Left renal pelvis (tissue), 4 donors: ENCODE measurements at places on chromosomes 13 and 19.
A peak's percentile ranks its signal among the peaks of the same experiment; 100 is the strongest.

DNA sequence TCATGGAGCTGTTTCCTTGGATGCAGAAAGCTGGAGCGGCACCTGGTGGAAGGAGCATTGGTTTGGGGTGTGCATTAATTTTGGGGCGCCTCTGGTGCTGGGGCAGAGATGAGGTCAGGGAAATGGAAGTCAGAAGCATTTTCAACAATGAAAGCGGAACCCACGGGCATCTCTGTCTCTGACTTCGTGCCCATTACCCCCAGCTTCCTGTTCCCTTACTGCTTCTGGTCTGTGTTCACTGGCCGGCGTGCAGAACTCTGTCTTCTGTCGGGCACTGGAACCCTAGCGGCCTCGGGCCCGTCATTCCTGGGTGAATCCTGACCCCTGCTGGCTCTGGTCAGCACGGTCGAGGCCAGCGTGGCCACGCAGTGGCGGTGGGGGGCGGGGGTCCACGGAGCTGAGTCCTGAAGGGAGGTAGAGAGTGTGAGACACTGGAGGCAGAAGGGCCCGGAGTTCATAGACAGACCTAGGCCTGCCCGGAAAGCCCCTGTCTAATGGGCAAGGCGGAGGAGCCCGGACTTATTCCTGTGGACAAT, 7.9 kb upstream of the LINGO3 start:
- DNase-seq = no peak

GRCh38 chr13:110407531-110407930, 100.4 kb downstream of the COL4A2 start:
- DNase-seq = no peak

GRCh38 chr19:30074096-30074495, 132.1 kb downstream of the URI1 start:
- DNase-seq = no peak

DNA sequence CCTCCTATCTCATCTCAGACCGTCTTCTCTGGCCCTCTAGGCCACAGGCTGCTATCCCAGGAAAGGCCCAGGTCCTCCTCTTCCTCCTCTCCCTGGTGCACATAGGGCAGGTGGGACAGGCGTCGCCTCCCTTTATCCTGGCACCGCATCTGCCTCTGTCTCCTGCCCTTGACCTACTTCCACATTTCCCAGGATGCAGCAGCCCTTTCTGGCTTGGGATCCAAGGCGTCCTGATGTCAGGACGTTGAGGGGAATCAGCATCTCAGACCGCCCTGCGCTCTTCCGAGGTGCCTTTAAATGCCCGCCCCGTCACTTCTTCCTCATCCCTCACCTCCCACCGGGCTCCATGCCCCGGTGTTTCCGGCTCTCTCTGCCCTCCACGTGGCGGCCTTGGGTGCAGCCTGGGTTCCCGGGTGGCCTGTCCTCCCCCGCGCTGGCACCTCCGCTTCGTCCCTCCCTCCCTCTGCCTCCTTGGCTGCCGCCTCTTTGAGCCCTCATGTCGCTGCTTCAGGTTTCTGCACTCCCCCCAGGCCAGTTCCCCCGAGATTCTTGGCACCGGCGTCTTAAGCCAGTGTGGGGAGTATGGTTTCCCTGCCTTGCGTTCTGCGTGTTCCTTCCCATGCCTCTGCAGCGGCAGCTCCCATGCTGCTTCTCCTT, 66.3 kb downstream of the KDM4B start:
- no peak for DNase-seq

GRCh38 chr19:33400856-33401682, 27.6 kb downstream of the CEBPG start:
- no peak for DNase-seq

DNA sequence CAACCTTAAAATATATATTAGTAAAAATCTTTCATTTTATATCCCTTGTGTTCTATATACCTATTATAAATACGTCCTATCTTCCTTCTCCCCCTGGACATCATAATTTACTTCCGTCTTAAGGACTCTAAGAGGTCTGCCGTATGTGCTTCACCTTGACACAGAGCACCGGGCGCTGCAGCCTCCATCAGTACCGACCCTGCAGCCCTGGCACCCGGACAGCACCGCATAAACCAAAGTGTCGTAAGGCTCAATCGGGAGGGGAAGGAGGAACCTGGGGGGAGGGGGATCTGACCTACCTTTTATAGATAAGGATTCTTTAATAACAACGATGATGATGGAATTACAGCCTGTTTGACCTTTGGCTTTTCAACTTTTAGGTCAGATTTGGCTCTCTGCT, 44.0 kb downstream of the EFNB2 start:
- no peak for DNase-seq

DNA sequence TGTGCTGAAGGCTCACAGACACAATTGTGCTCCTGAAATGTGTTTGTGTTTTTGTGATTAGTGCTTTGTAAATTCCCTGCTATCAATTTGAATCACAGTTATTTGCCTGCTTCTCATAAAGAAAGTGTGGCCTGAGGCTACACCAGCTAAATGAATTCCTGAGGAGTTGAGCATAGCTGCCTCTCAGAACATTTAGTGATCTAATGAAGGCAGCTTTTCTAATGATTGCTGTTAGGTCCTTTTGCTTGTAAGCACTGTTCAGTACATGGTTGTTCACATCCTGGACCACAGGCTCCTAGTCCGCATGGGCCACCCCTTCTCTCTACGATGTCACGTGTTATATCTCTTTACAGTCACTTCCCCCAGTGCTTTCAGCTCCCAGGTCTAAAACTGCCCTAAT, 238.2 kb downstream of the B3GLCT start:
- DNase-seq = no peak

GRCh38 chr13:102873653-102874052, 27.8 kb downstream of the ERCC5 start:
- DNase-seq = no peak

GRCh38 chr13:106129273-106129672, 406.2 kb downstream of the EFNB2 start:
- DNase-seq = no peak

GRCh38 chr13:94212196-94212595, 267.3 kb downstream of the DCT start:
- DNase-seq = no peak

DNA sequence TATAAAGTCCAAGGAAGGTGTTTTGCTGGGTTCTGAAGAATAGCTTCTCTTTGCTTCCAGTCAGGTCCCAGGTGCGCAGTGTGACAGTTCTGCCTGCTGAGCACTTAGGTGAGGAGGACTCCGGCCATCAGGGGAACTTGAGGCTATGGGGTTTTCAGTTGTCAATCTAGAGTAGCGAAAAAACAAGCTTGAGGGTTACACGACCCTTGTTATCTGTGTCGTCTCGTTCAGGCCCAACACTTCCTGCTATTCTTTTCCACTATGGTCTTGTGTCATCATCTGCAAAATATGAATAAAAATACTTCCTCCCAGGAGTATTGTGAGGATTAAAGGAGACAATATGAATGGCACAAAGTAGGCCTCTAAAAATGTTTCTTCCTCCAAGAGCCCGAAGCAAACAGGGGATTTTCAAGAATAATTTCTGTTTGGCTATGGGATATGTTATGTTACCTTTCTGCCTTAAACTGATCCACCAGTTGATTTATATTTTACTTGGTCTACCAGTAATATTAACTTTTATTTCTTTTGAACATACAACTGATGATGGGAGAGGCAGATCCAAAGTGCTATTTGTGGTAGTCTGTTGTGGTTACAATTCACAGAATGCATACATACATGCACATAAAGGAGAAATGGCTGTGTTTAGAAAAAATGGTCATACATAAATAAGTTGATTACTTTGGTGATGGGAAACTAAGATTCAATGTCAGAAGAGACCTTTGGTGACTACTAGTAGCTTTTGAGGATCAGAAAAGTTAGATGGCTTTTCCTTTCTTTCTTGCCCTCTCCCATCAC, 40.5 kb upstream of the RCBTB2 start:
- no peak for DNase-seq

DNA sequence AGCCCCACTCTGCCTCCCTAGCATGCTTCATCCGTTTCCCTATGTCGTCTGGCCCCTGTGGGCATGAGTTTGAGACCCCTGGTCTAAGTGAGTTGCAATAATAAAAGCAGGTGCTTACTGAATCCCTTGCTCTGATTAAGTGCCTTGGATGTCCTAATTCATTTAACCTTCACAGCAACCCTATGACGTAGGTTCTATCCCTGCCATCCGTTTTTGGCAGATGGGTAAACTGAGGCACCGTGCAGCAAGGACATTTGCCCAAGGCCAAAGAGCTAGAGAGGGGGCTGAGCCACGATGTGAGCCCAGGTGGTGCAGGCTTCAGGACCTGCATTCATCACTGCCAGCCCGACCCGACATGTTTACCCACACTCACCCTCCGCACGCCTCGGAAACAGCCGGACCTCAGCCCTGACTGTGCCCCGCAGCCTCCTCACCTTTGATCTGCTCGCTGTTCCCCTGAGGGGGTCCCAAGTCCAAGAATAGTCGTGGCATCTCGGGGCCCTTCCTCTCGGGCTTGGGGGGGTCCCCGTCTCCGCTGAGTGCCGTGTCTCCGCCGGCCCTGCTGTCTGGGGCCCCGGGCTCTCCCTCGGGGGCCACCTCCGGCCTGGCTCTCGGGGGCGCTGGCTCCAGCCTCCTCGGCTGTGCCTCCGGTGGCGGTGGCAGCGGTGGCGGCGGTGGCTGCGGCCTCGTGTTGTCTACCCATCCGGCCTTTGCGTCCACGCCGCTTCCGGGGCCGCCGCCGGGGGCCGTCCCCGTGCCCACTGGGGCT, 14.5 kb downstream of the LMTK3 start:
- no peak for DNase-seq

GRCh38 chr13:112732679-112733078, 42.8 kb downstream of the ATP11A start:
- DNase-seq = no peak

- no peak for DNase-seq
Observed at GRCh38 chr13:27132538-27132937, 39.1 kb downstream of the USP12 start.

GRCh38 chr19:38168637-38169036, 55.4 kb downstream of the DPF1 start:
- DNase-seq = no peak

GRCh38 chr13:25203127-25203740, 31.1 kb upstream of the AMER2 start:
- no peak for DNase-seq

DNA sequence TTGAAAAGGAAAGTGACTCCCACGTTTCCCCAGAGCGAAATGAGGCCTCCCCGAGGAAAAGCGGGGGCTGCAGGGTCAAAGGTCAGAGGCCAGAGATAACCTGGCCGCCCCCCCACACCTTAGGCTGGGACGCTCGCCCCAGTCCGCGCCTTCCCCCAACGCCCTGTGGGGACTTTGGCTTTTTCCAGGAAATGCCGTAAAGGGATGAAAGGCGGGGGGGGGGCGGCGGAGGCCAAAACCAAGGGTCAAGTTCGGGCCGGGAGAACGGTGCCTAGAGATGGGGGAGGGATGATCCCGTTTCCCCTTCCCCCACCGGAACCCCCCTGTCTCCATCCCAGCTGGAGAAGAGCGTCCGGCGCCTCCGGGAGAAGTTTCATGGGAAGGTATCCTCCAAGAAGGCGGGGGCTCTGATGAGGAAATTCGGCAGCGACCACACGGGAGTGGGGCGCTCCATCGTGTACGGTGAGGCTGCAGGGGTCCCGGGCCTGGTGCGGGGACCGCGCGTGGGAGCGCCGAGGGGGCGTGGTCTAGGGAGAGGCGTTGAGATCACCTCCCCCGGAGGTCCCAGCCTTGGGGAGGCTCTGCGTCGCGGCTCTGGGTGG, 575 bp downstream of the SHFL start:
- no peak for DNase-seq

DNA sequence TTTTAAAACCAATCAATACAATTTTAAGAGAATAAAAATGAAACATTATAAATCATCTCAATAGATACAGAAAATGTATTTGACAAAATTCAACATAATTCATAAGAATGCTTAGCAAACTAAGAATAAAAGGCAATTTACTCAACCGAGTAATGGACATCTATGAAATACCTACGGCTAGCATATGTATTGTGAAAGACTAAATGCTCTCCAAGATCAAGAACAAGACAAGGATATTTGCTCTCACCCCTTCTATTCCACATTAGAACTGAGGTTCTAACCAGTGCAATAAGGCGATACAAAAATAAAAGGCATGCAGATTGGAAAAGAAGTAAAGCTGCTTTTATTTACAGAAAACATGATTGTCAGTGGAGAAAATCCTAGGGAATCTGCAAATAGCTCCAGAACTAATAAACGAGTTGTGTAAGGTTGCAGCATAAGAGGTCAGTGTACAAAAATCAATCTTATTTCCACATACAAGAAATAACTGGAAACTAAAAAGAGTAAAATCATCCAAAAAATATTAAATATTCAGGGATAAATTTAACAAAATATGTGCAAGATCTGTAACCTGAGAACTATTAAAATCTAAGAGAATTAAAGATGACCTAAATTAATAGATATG, 16.4 kb downstream of the KATNAL1 start:
- DNase-seq = no peak

DNA sequence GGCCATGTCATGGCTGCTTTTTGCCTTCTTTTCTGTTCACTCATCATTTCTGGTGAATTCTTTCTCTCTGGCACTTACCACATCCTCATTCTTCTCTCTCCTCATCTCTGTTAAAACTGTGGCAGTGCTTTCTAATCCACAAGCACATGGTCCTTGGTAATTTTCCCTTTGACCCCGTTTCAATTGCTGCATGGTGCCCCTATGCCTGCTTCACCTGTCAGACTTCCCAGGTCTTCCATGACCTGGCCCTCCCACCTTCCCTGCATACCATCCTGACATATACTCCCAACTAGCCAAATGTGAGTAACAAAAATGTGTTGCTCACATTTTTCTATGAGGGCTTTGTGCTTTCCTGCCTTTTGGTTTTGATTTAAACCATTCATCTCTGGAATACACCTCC, 286.5 kb downstream of the MTUS2 start:
- DNase-seq = no peak

DNA sequence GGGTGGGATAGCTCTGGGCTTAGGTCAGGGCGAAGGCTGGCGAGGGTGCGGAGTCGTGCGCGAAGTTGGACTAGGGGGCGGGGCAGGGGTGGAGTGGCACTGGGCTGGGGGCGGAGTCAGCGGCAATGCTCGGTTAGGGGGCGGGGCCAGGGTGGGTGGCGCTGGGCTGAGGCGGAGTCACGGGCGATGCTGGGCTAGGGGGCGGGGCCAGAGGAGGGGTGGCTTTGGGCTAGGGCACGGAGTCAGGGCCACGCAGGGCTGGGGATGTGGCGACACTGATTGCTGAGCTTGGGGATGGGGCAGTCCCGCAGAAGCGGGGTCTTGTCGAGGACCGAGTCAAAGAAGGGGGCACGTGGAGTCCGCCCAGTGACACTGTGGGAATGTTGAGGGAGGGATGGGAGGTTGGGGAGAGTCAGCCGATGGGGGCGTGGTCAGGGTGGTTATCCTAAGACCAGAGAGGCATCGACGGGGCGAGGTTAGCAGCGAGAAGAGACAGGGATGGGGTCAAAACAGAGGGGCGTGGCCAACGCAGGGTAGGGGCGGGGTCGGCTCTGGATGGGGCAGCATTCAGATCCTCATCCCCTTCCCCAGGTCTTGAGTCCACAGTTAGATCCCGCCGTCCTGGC, 8.7 kb downstream of the HOMER3 start:
- DNase-seq = no peak

- DNase-seq = no peak
Observed at GRCh38 chr13:39385621-39386231, 217.3 kb downstream of the LHFPL6 start.

- DNase-seq = peak; percentile 12
Observed at GRCh38 chr19:23817519-23817918, 58.8 kb upstream of the ZNF681 start.
